NCI-H774 (cell line): ENCODE measurements at places on chromosomes 2 and 18.

GRCh38 chr2:129118296-129118695 is 799.6 kb upstream of the HS6ST1 start:
- no peak for DNase-seq

- DNase-seq, result peak; percentile 83
Observed at GRCh38 chr2:136025057-136025973, 39.9 kb upstream of the DARS1 start.

GRCh38 chr18:58633874-58634273 is 5.0 kb upstream of the ALPK2 start:
- no peak for DNase-seq

GRCh38 chr2:105777031-105777482 is 32.3 kb downstream of the NCK2 start:
- DNase-seq, result no peak

GRCh38 chr2:172242961-172243360 is 140.3 kb upstream of the DLX2 start:
- DNase-seq, result no peak
